NCI-H524 treated with DMSO at 0.1 percent for 48 hours (cell line): ENCODE measurements at places on chromosomes 4 and X.

DNA sequence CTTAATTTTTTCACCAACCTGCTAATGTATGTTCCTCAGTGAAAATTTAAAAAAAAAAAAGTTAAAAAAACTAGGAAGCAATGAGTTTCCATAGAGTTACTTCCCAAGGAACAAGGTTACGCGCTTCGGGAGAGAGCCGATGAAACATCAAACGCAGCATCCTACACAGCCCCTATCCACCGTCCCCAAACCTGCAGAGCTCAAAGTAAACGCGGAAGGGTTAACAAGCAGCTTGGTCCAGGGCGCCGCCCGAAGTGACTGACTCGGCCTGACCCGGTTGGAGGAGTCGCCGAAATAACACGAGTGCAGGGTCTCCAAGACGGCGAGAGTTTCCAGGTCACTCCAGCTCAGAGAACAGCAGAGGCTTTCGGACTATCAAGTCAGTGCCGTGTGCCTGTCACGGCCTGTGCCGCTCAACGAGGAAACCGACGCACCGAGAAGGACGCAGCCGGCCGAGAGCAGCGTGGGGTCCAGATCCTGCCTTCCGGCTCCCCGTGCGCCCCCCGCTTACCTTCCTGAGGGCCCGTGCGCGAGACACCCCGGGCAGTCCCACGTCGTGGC, 512 bp downstream of the NOP14 start:
- DNase-seq = no peak

DNA sequence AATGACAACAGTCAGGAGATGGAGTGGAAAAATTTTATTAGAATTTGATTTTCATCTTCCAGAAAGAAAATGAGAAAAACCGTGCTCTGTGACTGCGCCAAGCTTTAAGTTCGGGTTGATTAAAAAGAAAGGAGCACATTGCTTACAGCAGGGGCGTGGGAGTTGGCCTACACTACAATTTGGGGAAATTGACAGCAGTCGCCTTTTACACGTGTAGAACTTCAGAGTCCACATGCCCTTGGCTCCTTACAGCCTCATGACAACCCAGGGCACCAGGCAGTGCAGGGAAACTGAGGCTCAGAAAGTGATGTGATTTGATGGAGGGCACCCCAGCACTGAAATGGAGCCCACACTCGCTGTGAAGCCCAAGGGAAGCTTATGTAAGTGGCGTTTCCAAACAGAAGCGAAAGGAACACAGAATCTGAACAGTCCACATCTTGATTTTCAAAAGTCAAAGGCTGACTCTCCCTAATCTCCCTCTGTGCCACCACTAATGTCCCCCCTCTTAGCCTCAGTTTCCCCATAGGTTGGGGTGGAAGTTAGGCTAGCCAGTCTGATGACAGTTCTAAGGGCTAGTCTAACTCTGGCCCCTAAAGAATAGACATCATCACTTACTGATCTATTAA, 5.5 kb downstream of the PPP2R2C start:
- DNase-seq = no peak

DNA sequence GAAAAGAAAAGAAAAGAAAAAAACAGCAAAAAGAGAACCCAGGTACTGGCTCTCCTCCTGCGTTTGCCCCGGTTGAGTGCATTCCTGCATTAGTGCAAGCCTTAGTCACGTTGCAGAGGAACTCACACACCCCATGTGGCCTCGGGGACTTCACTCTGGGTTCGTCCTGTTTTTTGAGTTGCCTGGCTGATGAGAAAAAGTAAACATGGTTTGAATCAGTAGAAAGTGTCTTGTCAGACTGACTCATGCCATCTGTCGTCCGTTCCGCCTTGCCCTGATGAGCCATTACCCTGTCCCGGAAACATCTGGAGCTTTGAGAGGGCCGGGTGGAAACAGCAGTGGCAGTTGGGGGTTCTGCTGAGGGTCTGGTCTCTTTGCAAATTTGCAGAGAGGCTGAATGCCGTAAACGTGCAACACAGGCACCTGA, 16.3 kb downstream of the CD99 start:
- DNase-seq = no peak

- no peak for DNase-seq
These were observed 441 bp downstream of the SLC9B2 start for GRCh38 chr4:103075894-103076746.

DNA sequence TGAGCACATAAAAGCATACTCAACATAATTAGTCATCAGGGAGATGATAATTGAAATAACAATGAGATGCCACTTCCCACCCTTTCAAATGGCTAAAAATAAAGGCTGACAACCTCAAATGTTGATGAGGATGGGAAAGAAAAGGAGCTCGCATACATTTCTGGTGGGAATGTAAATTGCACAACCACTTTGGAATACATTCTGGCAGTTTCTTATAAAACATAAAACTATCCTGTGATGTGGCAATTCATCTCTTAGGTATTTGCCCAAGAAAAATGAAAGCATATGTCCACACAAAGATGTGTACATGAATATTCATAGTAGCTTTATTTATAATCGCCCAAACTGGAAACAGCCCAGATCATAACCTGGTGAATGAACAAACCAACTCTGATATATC, 687 bp upstream of the ZNF275 start:
- DNase-seq = no peak
